OCI-LY7 (cell line): ENCODE measurements at places on chromosomes 1 and 21. TPM values are rescaled to one million over a fixed set of nuclear protein-coding genes. Genes with fewer than 3 reads are reported as not detected.

- DNase-seq: no peak
These were observed at the start of gene SEC16B for GRCh38 chr1:177969825-177970371. Gene SEC16B, minus strand, starts transcription at chr1:177970058. Its CDS starts 2,077 bp downstream, at chr1:177967981.

GRCh38 chr1:243686159-243686558 lies 163.9 kb downstream of the AKT3 start:
- DNase-seq: no peak

DNA sequence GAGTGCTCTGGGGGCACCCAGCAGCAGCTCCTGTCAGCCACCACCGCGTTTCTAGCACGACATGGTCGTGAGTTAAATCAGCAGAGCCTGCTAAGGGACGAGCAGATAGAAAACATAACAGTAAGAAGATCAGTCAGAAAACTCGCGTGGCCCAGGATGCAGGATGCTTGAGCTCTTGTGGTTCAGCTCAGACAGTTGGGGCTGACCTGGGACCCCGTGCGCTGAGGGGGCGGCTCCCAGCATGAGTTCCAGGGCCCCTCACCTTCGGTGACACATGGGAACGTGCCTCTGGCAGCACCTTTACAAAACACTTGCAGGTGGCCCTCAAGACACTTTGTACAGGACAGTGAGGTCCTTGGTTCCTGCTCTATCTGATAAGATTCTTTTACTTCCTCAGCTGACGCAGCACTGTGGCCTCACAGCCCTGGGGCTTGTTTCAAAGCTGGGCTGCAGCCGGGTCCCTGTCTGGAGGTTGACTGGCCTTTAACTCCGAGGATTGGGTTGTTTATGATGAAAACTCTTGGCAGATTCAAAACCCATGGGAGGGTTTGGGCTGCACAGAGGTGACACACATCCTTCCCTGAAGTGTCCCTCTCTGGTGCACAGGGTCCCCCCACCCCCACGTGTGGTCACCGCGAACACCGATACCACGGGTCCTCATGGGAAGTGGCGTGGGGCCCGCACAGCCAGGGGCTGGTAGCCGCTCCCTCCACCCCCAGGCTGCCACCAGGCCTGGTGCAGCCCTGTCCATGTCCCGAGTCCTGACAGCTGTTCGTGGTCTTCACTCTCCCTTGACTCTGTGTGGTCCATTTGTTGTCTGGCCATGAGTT lies 65.3 kb upstream of the COL6A1 start:
- no peak for DNase-seq

The TSSK3 gene
- total RNA-seq: 7.8 and 10.1 TPM in 2 replicates
